Left ventricle myocardium superior (tissue), 1 donor: ENCODE measurements at places on chromosomes 6 and 20.

DNA sequence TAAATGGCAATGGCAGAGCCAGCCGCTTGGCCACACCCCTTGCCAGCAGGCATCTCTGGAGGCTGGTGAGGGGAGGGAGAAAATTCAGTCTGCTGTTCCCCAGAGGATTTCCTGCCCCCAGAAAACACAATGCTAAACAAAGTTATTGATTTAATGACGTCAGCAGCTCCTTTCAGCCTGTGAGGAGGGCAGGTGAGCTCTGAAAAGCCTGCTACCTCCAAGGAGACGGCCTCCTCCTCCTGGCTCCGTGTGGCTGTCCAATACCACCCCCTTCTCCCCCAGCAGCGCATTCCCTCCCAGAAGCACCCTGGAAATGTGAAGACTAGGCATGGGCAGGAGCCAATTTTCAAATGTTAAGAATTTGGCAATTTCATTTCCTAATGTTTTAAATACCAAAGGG is 393.1 kb downstream of the ZFAND3 start:
- no peak for DNase-seq

GRCh38 chr6:28588666-28589065 is 63.0 kb downstream of the GPX5 start:
- no peak for DNase-seq

DNA sequence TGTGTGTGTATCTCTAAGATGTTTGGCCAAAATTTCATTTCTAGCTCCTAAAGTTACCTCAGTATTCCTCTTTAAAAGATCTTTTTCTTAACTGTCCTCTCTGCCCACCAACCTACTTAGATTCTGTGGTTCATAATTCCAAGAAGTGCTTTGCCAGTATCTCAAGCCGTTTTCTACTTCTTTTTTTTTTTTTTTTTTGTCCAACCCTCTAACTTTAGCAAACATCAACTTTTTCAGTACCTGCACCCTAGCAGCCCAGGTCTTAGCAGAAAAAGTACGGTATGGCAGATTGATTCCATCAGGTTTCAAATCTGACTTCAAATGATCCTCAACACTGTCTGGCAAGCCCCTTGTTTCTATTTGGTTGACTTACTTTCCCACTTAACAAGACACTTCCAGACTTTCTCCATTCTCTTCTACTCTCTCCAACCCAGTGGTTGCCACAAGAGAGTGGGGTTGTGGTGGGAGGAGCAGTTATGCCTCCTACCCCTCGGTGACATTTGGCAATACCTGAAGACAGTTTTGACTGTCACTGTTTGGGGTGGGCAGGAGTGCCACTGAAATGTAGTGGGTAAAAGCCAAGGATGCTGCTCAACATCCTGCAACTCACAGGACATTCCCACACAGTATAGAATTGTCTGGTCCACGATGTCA is 10.8 kb upstream of the MAN1A1 start:
- no peak for DNase-seq

GRCh38 chr20:50409495-50409894 is 100.7 kb upstream of the PTPN1 start:
- DNase-seq = peak; percentile 20

DNA sequence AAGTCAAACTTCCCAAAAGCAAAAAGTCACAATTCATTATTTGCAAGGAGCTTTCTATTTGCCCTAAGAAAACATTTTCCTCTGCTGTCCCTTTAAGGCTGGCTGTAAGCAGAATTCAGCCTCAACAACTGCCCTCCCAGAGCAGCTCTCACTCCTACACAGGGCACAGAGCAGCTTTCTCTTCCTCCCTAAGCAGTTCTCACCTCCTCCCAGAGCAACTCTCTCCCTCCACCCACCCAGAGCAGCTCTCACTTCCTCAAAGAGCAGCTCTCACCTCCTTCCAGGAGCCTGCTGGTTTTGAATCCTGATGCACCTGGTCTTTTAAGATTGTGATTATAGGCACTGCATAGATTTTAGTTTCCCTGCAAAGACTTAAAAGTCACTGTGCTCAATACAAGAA is 120.6 kb upstream of the TMEM181 start:
- no peak for DNase-seq

DNA sequence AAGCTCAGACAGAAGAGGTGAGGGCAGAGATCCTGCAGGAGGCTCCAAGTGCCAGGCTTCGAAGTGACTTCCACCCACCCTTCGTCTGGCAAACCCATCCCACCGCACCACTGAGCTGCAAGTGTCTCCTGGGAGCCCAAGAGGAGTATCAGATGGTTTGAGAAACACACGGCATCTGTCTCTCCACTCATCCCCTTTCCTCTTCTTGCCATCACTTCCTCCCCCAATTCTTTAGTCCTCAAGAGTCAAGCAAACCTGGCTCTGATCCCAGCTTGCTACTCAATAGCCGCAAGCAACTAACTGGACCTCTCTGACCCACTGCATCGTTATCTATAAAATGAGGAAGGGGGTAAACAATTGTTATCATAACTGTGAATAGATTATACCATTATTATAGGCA is 142.1 kb downstream of the BMP7 start:
- no peak for DNase-seq

GRCh38 chr6:42929821-42930360 is 611 bp downstream of the CNPY3 start:
- peak; percentile 40 for DNase-seq

GRCh38 chr6:99014061-99014460 is 66.3 kb upstream of the FBXL4 start:
- DNase-seq = no peak

DNA sequence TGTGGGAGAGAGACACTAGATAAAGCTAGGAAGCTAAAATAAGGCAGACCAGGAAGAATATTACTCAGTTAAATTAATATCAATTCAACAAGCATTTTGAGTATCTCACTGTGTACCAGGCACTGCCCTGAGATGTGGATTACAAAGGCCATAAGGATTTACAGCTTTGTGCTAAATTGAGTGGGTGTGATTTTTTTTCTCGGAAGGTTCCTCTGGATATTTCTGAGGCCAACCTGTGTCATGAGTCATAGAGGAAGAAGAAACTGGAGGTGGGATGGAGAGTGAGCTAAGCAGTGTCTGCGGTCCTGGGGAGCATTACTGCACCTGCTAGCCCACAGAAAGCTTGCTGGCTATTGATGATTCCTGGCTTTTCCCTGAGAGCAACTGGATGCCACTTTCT is 135.2 kb downstream of the RFPL4B start:
- no peak for DNase-seq

DNA sequence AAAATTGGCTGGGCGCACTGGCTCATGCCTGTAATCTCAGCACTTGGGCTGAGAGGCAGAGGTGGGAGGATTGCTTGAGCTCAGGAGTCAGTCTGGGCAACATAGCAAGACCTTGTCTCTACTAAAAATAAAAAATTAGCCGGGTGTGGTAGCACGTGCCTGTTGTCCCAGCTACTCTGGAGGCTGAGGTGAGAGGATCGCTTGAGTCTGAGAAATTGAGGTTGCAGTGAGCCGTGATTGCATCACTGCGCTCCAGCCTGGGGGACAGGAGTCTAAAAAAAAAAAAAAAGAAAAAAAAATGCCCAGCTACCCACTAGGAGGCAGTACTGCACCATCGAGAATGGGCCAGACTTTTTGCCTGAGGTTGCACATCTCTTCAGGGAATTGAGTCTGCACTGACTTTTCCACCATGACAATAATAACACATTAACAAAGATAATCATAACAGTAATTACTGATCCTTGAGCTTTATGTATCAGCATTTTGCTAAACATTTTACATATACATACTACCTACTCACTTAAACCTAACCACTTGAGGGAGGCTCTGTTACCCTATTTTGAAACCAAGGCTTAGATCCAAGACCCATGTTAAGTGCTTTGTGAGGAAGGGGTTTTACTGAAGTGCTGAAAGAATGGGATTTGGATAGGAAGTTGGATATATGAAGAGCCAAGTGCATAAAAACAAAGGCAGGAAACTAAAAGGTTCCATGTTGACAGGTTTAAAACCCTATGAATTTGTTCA is 21.0 kb downstream of the SRSF3 start:
- peak; percentile 54 for DNase-seq

GRCh38 chr6:26199773-26200764 is 112.8 kb downstream of the HFE start:
- no peak for DNase-seq

DNA sequence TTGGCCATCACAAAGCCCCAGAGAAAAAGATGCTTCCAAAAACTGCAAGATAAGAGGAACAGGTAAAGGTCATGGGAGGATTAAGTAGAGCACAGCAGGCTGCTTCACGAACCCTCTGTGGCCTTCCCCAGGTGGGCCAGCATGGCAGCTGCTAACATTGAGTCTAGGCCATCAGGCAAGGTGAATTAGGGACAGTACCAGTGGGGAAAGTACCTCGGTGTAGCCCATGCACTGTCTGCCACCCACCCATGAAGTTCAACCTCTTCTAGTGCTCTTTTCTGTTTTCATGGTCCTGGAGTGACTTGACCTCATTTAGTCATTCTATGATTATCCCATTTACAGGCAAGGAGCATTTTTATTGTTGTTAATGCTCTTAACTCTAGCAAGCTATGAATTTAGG is 108.6 kb upstream of the DUSP22 start:
- DNase-seq = no peak

DNA sequence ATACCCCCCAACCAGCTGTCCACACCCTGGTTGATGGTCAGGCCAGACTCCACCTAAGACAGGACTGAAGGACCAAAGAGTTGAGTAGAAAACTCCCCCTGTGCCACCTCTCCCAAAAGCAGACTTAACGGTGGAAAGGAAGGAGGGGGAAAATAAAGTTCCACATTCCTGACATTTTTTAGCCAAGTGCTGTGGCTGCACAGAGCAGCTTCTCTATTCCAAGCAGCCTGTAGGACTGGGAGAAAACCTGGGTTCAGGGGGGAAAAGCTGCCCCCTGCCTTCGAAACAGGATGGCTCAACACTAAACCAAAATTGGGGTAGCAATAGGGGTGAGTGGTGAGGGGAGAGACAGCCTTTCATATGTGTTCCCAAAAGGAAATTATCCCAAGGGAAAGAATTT is 3.6 kb downstream of the TRAM2 start:
- DNase-seq = no peak

GRCh38 chr20:49859807-49860206 is 47.2 kb downstream of the SLC9A8 start:
- DNase-seq = no peak

GRCh38 chr6:25389471-25389870 is 110.3 kb downstream of the CARMIL1 start:
- no peak for DNase-seq

- DNase-seq = no peak
These were observed 52.0 kb downstream of the CDC5L start for GRCh38 chr6:44439270-44440045.

GRCh38 chr6:118903138-118903537 is 9.2 kb downstream of the ASF1A start:
- no peak for DNase-seq

DNA sequence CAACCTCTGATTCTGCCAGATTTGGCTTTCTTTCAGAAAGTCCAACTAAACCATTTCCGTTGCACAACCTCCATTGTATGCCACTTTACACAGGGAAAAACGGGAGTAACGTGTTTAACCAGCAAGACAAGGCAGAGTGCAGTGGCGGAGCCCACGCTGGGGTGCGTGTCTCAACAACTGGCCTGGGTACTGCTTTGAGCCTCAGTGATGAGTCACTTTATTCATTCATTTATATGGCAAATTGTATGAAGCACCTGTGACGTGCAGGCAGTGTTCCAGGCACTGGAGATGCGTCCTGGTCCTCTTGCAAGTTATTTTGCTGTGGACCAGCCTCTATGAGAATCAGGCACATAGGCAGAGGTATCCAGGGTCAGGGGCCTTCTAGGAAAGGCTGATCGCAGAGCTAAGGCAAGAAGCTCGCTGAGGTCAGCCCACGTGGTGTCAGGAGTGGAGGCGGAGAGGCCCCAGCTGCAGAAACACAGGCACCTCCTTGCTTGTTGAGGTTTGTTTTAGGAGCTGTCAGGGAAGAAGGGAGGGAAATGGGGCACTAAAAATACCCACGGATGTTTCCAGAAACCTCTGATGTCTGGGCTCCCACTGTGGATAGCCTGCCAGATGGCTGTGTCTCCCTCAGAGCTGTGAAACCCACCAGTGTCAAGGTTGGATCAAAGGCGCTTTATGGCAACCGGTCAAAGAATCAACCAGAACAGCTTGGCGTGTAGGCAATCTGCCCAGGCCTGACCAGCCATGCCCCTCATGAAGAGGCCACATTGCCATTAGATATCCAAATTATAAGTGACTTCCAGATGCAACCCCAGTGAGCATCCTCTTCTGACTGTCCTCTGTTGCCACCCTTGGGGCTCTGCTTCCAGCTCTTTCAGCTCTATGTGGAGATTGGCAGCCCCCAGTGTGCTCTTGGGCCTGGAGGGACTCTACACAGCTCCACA is 157.2 kb downstream of the CD83 start:
- no peak for DNase-seq

DNA sequence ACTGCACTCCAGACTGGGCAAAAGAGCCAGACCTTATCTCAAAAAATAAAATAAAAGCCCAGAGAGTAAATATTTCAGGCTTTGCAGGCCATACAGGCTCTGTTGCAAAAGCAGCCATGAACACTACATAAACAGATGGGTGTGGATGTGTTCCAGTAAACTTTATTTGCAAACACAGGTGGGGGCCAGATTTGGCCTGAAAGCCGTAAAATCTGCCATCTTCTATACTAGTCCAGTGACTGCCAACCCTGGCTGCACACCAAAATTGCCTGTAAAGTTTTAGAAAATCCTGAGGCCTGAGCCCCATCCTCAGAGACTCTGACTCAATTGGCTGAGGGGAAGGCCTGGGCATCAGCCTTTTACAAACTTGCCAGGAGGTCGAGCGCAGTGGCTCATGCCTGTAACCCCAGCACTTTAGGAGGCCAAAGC is 103.6 kb downstream of the ZMYND8 start:
- no peak for DNase-seq

GRCh38 chr6:20997143-20997769 is 463.0 kb downstream of the CDKAL1 start:
- no peak for DNase-seq

DNA sequence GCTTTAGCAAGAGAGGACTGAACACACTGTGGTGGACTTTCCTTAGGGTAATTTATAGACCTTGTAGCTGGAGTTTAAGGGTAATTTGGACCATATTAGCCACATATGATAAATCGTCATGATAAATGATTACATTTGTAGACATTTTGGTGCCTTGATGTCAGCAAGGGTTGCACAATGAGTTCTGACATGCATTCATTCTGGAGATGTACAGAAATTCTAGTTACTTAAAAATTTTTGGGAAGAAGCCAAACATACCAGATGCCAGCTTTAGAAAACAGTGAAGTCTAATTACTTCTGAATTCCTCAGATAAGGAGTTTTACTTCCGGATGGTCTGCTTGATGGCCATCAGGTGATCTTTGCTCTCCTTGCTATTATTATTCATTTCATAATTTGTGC is 653.1 kb downstream of the TBC1D32 start:
- DNase-seq = no peak

- DNase-seq = no peak
These were observed 56.1 kb downstream of the FIG4 start for GRCh38 chr6:109747221-109747620.

GRCh38 chr20:5668529-5668868 is 81.7 kb upstream of the SHLD1 start:
- DNase-seq = no peak

GRCh38 chr6:167722634-167723309 is 103.9 kb upstream of the AFDN start:
- DNase-seq = no peak
